ENCODE measurements at places on chromosomes 1 and 21.

DNA sequence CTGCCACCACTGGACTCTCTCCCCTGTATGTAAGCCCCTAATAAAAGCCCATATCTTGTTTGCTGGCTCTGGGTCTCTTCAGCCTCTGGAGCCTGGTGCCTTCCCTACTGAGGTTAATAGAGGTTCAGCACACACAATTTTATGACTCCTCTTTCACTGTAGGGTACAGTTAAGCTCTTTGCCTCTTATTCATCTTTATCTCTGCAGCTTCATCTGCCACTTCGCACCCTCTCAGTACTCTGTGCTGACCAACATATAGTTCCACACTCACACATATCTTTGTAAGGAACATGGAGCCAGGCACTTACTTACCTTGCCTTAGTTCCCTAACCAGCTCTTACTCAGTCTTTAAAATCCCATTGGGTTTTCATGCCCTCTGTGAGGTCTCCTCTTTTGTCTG is 4.5 kb downstream of the BTBD8 start:
- no peak for DNase-seq

DNA sequence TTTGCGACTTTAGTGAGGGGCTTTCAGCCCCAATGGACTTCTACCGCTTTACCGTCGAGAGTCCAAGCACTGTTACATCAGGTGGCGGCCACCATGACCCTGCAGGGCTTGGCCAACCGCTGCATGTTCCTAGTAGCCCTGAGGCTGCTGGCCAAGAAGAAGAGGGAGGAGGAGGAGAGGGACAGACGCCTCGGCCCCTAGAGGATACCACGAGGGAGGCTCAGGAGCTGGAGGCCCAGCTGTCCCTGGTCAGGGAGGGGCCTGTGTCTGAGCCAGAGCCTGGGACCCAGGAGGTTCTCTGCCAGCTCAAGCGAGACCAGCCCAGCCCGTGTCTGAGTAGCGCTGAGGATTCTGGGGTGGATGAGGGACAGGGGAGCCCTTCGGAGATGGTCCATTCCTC is 8.6 kb upstream of the SLC25A34 start:
- DNase-seq = no peak

DNA sequence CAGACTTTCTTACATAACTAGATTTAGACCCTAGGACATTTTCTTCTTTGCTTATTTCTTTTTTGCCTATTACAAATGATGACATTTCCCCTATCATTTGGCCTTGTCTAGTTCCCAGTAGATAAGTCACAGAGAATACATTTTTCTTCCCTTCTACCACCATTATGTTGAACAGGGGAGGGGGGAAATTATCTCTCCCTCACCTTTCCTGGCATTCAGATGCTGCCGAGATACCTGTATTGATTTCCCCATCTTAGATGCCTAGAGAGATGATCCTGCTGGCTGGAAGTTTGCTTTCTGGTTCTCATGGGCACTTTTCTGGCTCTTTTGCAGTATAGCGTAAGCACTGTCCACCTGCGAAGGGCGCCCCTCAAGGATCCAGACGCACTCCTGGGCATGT is 5.7 kb downstream of the IPO9 start:
- DNase-seq = no peak

DNA sequence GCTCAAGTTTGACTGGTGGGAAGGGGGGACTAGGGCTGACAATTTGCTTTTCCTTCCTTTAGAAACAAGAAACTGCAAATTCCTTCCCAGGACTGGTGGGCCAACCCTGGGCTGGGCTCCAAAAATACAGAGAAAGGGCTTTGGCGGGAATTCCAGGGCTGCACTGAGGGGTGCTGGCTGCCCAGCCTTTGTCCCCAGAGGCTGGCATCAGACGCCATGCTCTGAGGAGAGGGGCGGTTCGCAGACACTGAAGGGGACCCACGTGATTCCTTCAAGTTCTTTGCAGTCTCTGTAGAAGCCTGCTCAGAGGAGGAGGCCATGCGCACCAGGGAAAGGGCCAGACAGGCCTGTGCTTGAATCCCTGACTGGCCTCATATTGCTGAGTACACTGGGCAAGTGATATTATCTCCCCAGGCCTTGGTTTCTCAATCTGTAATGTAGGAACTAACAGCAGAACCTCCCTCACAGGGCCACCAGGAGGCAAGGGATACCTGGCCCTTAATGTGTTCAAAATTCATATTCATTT is 119.5 kb downstream of the EPHB2 start:
- DNase-seq = no peak

DNA sequence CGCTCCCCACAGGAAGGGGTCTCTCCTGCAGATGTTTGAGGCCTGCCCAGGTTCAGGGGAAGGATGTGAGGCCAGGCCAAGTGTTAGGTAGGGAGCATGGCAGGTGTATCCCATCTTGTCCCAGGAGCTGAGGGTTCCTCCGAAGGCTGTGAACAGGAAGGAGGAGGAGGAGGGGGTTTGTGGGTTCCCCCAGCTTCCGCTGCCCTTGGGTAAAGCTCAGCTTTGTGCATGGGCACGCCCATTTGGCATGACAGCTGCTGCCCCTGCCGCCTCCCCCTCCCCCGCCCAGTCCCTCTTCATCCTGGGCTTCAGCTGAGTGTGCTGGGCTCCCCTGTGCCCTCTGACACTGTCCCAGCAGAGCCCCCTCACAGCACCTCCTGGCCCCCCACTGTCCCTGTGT is 25.5 kb downstream of the TNFRSF8 start:
- peak; percentile 57 for DNase-seq

DNA sequence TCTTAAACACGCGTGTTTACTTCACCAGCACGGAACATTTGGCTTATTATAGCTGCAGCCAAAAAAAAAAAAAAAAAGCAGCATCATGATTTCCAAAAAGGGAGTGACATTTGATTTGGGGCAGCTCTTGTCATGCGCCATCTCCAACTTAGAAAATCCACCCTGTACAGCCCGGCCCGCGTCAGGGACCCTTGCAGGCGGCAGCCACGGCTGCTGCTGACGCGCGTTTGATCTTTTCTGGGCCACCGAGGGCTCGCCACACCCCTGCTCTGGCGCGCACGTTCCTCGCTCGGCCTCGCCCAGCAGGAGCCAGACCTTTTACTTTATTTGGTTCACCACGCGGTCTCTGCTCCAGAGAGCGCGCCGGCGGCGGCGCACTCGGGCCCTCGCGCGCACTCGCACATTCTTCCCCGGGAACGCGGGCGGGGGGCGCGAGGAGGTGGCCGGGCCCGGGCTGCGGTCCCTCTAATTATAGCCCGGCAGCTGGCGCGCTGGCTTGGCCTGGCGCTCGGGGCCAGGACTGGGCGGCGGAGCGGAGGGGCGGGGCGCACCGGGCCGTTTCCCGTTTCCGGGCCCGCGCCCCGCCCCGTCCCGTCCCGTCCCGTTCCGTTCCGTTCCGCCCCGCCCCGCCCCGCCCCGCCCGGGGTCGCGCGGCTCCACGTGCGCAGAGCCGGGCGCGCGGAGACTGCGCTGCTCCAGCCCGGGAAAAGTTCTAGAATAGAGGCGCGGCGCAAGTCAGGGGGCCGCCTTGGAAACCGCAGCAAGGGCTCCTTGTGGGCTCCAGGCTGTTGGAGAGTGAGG is 10.2 kb downstream of the IRF2BP2 start:
- DNase-seq = peak; percentile 95

DNA sequence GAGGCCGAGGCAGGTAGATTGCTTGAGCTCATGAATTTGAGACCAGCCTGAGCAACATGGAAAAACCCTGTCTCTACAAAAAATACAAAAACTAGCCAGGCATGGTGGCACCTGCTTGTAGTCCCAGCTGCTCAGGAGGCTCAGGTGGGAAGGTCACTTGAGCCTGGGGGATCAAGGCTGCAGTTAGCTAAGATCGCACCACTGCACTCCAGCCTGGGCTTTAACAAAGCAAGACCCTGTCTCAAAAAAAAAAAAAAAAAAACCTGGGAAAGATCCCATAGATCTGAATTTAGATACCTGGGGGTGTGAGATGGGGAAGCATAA is 32.9 kb downstream of the NIBAN1 start:
- DNase-seq = no peak

DNA sequence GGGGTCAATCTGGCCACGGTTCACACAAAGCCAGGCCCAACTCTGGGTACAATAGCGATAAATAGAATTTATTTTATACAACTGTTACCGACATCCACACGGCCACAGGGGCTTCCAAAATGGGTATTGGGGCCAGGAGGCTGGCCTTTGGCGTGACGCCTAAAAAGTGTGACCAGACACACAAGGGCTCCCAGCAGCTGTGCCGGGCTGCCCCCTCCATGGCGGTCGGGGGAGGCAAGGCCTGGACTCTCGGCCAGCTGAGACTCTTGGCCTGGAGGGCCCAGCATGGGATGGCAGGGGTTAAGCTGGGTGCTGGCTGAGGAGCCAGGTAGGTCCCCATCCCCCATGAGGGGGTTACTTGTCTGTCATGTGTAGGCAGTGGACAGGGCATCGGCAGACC is 73.0 kb downstream of the RAP1GAP start:
- DNase-seq = no peak

GRCh38 chr1:93629101-93630059 is 52.3 kb downstream of the BCAR3 start:
- peak; percentile 75 for DNase-seq

GRCh38 chr1:232452117-232452516 is 177.8 kb downstream of the SIPA1L2 start:
- no peak for DNase-seq

DNA sequence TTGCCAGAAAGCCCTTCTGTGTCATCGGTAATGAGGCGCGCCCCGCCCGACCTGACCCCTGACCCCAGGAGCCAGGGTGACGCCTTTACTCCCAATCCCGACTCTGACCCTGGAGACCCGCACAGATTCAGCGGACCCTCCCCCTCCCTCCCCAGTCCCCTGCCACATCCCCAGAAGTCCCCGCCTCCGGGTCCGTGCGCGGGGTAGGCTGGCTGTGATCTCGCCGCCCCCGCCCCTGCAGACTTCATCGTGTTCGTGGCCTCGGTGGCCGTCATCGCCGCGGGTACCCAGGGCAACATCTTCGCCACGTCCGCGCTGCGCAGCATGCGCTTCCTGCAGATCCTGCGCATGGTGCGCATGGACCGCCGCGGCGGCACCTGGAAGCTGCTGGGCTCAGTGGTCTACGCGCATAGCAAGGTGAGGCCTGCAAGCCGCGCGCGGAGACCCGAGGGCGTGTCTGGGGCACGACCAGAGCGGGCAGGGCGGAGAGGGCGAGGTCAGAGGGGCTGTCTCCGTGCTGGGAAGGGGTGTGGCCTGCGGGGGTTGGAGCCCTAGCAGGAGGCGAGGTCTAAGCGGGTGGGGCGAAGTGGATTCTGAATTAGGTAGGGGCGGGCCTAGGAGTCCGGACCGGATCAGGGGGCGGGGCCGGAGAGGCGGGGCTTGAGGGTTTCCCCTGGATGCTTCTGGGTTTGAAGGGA is 34.8 kb downstream of the KCNQ4 start:
- DNase-seq = no peak

DNA sequence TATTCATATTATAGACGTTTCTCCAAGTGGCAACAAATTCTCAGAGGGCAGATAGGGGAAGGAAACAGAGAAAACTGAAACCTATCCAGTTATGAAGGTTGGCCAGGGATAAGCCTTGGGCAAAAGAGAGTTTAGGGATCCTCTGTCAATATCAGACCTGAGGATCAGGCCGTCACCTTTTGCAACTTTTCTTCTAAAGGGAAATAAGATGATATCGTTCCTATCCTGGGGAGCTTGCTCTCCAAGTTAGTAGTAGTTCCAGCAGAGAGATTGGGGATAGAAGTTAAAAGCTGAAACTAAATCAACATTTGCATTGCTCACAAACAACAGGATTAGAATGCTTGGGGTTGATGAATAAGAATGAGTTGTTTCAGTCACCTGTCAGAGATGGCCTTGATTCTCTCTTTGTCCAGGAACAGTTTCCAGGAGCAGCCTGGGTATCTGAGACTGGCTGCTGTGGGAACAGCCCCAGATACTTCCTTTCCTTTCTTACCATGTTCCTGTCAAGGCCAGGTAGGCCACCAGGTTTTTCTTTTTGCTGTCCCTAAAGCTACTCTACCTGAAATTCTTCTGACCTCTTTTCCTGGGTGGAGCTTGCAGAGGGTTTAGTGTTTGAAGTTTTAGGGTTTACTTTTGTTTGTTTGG is 2.5 kb downstream of the RIIAD1 start:
- no peak for DNase-seq

DNA sequence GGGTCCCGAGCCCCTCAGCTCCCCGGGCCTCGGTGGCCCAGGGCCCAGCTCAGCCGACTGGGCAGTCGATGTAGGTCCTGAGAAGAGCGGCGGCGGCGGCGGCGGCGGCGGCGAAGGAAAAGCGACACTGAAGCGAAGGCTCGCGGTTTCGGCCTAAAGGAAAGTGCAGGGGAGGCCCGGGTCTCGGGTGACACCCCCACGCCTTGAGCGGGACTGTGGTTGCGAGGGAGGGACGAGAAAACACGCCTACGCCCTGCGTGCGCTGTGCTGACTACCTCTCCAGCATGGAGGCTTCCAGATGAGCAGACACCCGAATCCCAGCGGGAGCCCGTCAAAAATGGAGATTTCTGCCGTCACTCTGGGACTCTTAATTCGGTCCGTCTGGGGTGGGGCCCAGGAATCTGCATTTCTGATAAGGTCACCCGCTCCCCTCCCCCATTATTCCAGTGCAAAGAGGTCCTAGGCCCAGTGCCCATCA is 31.2 kb downstream of the DNTTIP2 start:
- peak; percentile 90 for DNase-seq

- no peak for DNase-seq
Measured at GRCh38 chr1:214496126-214496525, 55.3 kb downstream of the PTPN14 start.

DNA sequence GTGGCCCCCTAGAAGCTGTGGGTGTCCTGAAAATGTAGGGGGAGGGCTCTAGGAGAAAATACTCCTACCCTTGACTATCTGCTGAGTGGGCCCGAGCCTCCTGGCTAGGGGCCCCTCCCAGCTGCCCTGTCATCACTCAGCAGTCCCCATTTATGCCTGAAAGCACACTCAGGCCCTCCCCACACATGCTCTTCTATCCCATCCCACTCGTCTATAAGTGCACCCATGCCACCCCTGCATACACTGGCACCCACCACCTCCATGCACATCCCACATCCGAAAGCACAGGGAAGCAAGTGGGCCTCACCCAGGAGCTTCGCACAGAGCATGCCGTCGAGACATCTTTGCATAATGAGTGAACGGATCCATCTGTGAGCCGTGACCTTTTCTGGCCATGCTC is 80.4 kb upstream of the POU3F1 start:
- no peak for DNase-seq

GRCh38 chr1:56094168-56094567 is 485.2 kb downstream of the PLPP3 start:
- no peak for DNase-seq

DNA sequence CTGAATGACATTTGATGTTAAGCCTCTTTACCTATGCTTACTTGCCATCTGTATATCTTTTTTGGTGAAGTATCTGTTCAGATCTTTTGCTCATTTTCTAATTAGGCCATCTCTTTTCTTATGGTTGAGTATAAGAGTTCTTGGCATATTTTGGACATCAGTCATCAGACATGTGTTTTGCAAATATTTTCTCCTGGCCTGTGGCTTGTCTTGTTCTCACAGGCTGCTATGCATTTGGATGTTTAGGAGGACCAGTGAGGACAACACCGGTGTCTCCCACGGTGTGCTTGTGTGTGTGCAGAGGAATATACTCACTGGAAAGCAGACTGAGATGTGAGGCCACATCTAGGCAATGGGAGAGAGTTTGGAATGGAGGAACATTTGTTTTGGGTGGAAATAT is 87.1 kb upstream of the LYST start:
- DNase-seq = no peak

Measured in KBM-7 (cell line).